ENCODE measurements at places on chromosomes 1 and 21.

DNA sequence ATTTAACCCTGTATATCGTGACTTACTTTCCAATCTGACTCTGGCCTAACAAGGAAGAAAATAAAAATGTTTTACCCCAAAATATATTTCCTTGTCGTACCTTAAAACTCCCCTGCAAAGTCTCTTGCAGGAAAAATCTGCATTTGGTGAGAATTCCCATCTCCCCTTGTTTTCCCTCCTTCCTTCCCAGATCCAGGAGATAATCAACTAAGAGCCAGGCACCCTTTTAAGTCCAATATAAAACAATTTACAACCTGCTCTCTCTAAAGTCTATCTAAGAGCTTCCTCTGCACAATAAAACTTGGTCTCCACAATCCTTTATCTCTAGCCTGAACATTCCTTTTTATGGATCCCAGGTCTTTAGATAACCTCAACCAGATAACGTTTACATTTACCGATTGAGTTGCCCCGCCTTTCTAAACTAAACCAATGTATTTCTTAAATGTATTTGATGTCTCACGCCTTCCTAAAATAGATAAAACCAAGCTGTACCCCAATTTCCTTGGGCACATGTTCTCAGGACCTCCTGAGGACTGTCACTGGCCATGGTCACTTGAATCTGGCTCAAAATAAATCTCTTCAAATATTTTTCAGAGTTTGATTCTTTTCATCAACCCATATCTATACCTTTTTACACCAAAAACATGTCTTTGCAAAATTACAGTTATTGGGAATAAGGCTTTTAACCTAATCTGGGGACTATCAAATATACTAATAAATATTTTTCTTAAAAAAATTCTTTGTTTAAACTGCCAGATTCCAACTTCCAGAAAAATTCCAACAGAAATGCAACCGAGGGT lies 993 bp downstream of the DDX59 start:
- no peak for DNase-seq

- no peak for DNase-seq
Measured at GRCh38 chr1:46068525-46068924, 63.9 kb downstream of the PIK3R3 start.

GRCh38 chr1:53781654-53782053 lies 42.7 kb upstream of the GLIS1 start:
- no peak for DNase-seq

DNA sequence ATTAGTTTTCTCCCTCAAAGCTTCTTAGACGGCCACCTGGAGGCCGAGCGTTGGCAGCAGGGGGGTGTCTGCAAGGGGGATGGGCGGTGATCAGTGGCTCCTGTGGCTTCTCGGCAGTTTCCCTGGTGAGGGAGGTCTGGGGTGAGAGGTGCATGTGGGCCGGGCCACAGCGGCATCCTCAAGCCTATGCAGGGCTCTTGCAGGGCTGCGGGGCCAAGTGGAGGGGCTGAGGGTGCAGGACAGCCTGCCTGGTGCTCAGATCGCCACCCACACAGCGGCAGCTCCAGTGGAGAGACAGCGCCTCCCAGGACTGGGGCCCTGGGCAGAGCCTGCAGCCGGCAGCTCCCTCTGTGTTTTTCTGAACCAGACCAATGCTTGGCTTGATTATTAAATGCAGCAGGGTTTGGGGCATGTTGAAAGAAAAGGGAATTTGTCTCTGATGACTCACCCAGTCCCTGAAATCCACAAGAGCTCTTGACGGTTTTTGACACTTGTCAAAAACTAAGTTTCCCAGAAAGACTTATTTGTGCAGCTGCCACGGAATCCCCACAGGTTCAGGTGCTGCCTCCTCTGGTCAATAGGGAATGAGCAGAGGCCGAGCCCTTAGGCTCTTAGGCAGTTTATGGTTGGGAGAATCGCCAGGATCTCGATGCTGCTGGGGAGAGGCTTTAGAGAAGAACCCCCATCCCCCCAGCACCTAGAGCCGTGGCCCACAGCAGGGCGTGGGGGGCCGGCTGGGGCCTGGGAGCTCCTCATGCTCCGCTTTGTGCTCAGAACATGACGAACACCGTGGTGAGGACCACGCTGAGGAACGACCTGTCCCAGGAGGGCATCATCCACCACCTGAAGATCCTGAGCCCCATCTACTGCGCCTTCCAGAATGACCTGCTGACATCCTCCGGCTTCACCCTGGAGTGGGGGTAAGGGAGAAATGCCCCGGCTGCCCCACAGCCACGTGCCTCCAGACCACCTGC lies 54.7 kb downstream of the UMODL1 start:
- no peak for DNase-seq

GRCh38 chr1:38027201-38028104 lies 14.9 kb downstream of the UTP11 start:
- DNase-seq = no peak

DNA sequence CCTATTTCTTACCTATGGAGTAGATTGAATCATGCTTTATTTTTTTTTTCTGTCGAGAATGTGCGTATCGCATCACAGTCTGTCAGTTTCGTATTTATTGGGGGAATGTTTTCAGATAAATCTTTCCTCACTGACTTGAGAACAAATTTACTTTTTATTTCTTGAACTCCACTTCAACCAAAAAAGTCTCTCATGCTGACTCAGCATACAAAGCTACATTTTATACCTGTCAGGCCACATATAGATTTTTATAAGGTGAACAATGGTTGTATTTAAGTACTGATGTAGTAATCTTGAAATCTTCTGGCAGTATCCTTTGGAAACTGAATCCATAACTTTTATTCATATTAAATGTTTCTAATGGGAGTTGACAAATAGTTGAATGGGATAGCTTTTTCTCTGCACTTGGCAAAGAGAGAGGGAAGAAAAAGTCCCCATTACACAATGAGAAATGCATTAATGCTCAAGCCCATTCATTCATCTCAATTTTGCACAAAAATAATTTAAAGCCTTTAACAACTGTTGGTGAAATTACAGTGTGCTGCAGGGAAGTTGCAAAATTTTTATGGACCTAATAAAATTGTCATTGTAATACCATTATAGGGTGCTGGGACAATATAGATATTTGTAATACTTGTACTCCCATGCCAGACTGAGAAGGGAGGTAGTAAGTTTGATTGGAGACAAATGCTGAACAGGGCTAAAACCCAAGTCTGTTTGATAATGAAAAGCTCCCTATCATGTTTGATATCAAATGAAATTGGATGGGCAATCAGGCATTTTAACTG lies 367.6 kb downstream of the HLX start:
- no peak for DNase-seq

DNA sequence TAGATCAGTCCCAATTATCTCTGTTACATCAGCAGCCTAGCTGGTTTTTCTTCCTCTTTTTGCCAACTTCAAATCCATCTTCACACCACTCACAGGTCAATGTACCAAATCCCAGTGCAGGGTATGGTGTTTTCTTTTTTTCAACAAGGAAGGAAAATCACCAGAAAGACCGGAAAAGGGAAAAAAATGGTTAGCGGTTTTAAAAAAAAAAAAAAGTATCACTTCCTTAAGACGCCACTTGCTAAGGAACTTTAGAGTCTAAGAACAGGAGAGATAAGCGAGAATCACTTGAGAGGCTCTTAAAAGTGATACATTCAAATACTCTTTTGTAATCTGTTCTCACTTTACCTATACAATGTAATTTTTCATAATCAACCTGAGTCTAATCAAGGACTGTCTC lies 3.1 kb upstream of the OR10J1 start:
- DNase-seq = no peak

- DNase-seq = no peak
Measured at GRCh38 chr1:99957818-99958217, 12.0 kb upstream of the SLC35A3 start.

- DNase-seq = no peak
Measured at GRCh38 chr1:2624735-2625300, 8.0 kb downstream of the MMEL1 start.

- DNase-seq = no peak
Measured at GRCh38 chr1:19375631-19376400, 63.7 kb downstream of the SLC66A1 start.

DNA sequence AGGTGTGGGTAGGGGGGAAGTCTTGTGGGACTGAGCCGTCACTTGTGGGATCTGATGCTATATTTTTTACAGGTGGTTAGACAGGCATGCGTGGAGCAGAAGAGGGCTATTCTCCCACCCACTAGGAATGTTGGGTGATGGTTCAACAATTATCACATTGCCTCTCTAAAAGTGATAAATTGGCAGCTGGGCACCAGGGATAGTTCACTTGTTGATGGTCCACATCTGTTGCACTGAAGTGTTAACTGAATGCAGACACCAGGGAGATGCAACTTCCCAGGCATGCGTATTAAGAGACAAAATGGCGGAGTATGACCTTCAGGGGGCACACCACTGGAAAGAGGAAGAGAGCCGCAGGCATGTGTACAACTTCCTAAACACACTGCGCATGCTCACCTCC lies 193.3 kb upstream of the TNR start:
- DNase-seq = no peak

- DNase-seq = no peak
Measured at GRCh38 chr21:36902793-36903192, 63.7 kb downstream of the HLCS start.
